ENCODE measurements at places on chromosomes 12 and 14. TPM values are rescaled to one million over a fixed set of nuclear protein-coding genes. Genes with fewer than 3 reads are reported as not detected.

Gene PAN2
- total RNA-seq, result 14.8 TPM

Gene NPFF
- not detected for total RNA-seq

Gene EFS
- total RNA-seq, result not detected

Gene KRT82
- not detected for total RNA-seq

Gene ASCL1
- not detected for total RNA-seq

Gene INHBC
- not detected for total RNA-seq

Gene STXBP6
- total RNA-seq, result 2.2 TPM

Gene KERA
- total RNA-seq, result not detected

All from A549 treated with RU486 at 1 μM for 4 hours (cell line).